ENCODE measurements at places on chromosomes 3 and 15. TPM values are rescaled to one million over a fixed set of nuclear protein-coding genes. Genes with fewer than 3 reads are reported as not detected.

The ESYT3 gene
- total RNA-seq: 6.4 TPM

The NDUFB5 gene
- total RNA-seq: 128 TPM

The NANOGP8 gene
- total RNA-seq: not detected

The TUBGCP4 gene
- 25.3 TPM for total RNA-seq

The FAN1 gene
- 10.2 TPM for total RNA-seq

The IGSF10 gene
- 0.55 TPM for total RNA-seq

The CLDN1 gene
- total RNA-seq: 25.9 TPM

The CSTA gene
- total RNA-seq: 16.8 TPM

The CYP19A1 gene
- not detected for total RNA-seq

DNA sequence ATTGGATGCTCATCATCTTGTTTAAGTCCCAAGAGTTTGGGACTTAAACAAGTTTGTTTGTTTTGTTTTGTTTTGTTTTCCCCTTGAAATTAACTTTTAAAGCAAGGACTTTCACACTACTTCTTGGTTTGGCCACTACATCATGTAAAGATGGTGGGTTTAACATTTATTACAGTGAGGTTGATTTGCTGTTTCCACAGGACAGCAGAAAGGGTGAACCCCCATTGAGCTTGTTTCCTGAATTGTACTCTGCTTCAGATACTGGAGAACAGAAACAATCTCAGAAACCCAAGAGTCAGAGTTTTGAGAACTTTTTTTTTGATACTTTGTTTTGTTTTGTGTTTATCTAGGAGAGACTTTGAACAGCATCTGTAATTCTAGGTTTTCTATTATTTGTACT is 6.7 kb downstream of the POU1F1 start:
- DNase-seq: no peak

DNA sequence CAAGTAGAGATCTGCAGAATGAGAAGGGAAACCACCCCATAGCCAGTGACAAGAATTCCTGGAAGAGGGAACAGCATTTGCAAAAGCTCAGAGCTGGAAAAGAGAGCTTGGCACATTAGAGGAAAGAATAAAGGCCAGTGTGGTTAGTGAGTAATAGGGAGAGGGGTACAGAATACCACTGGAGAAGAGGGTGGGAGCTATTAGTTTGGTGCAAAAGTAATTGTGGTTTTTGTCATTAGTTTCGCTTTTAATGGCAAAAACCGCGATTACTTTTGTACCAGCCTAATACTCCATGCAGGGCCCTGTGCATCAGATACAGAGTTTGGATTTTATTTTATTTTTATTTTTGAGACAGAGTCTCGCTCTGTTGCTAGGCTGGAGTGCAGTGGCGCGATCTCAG is 9.8 kb downstream of the SLC24A1 start:
- no peak for DNase-seq

- no peak for DNase-seq
Observed at GRCh38 chr3:88117683-88118082, 32.1 kb upstream of the C3orf38 start.

DNA sequence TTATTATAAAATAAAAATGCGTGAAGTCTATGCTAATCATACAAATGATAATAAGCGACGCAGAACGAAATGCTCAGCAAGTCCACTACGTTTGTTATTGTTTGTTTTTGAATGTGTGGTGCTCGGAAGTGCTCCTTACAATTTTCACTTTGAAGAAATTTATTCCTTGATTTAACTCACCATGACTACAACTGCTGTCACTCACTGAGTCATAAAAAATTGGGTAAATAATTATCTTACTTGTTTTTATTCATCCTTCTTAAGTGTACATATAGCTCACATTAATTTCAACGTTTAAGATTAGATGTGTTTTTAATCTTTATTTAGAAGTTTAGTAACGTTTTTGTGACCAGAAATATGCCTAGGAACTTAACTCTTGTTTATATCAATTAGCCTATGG is 66.7 kb upstream of the NANOGP8 start:
- no peak for DNase-seq

GRCh38 chr3:84125201-84125721 is 833.5 kb upstream of the CADM2 start:
- DNase-seq: no peak

- DNase-seq: no peak
Observed at GRCh38 chr3:158205994-158206393, 96.1 kb downstream of the RSRC1 start.

- DNase-seq: no peak
Observed at GRCh38 chr3:124032311-124032880, 40.5 kb upstream of the ROPN1 start.

DNA sequence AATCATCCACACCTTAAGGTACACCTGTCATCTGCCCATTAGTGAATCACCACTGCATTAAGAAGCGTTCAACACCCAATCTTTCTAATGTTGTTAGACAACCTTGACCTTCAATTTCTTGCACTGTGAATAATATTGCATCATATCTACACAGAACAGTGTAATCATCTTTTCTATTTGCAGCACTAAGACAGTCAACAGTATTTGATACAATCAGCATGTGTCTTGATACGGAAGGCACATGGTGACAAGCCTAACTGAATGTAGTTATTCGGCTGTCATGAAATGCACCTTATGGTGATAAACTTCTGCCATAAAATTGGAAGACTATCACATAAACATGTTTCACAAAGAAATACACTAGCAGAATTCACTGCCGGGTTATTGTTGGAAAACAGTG is 253.9 kb upstream of the THRB start:
- no peak for DNase-seq

- no peak for DNase-seq
Observed at GRCh38 chr3:114379266-114379665, 85.4 kb downstream of the TIGIT start.

DNA sequence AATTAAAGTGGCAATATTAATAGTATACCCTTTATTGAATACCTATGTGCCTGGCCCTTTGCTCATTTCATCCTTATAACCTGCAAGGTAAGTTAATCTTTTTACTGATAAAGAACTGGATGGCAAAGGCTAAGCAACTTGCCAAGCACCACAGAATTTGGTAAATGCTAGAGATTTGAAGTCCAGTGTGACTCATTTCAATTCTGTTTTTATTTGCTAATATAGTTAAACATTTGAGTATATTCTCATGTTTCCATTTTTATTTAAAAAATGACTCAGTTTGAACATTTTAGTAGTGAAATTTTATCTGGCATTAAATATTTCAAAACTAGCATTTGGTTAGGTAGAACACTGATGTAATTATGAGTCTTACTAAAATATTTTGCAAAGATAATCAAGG is 11.3 kb downstream of the PFN2 start:
- no peak for DNase-seq

DNA sequence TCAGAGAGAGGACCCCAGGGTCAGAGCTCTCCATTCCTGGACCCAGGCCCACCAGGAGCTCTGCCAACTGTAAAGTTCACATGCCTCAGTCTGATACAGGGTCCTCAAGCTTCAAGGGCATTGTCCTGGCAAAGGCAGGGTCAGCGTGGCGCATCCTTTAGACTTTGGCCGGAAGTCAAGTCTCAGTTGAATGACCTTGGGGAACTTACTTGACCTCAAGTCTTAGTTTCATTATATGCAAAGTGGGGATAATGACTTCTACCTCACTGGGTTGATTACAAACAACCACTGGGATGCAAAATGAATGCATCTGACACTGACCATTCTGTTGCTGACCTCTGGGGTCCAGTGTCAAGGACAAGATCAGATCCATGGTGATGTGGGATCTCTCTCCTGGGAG is 70.6 kb upstream of the CTSH start:
- DNase-seq: no peak

- no peak for DNase-seq
Observed at GRCh38 chr15:77402740-77403379, 17.0 kb downstream of the PEAK1 start.

GRCh38 chr3:108099679-108100428 is 9.0 kb upstream of the CD47 start:
- DNase-seq: no peak

DNA sequence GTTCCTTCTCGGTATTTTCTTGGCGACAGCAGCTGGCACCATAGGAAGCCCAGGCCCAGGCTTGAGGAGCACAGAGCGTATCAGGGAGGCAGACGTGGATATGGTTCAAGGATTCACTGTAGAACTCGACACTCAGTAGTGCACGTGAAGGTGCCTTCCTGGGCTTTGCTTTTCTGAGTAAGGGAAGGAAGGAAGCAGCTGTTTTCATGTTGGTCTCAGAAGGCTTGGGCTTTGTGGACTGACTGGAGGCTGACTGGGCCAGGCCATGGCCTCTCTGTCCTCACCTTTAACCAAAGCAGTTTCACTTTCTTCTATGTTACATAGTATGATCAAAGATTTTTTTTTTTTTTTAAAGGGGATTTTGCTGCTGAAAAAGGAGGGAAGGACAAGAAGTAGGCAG is 6.9 kb upstream of the GHRL start:
- no peak for DNase-seq

- no peak for DNase-seq
Observed at GRCh38 chr15:47887241-47887800, 170.0 kb downstream of the SEMA6D start.

DNA sequence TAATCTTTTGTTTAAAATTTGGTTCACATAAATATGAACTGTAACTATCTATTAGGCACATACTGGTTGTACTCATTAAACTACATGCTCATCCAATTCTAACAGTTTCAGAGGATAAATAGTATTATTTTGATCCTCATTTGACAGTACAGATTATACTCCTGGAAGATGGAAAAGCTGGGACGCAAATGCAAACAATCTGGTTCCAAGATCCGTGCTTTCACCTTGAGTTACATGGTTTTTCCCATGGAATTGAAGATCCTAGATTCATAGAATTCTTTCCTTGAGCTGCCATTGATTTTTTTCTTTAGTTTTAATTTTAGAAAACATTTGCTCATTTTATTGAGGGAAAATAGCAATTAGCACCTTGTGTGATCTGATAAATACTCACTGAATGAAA is 285.8 kb downstream of the ROBO2 start:
- no peak for DNase-seq

DNA sequence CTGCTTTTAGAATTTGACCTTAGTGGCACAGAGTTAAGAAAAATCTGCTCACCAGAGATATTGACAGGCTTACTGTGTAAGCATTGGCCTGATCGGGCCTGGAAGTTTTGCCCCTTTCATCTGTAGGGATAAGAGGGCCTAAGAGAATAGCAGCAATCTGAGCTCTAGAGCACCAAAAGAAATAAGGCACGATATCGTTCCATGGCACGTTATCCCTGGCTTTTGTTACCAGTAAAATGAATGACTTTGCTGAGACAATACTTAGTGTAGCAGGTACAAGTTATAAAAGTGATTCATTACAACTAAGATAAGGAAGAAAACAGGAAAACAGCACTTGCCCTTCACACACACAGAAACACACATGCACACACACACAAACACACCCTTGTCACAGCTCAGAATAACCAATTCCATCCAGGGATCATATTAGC is 5.0 kb downstream of the THBS1 start:
- DNase-seq: no peak

- DNase-seq: no peak
Observed at GRCh38 chr3:71285086-71285485, 298.4 kb downstream of the FOXP1 start.

DNA sequence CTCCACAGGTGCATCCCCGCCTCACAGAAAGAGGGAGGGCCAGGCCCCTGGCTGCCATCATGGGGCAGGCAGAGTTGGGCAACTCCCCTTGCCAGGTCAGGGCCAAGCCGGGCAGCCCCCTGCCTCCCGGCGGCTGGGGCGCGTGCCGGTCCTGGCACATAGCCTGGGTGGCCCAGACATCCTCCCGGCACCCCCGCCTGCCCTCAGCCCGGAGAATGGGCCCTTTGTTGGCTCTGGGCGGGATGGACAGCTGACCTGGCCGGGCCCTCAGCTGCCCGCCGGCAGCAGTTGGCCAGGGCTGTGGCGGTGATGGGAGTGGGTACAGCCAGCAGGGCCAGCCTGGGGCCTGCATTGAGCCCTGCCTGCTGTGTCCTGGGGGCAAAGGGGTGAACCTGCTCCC is 16.5 kb downstream of the PLXNA1 start:
- DNase-seq: no peak

GRCh38 chr3:41029356-41029755 is 169.9 kb upstream of the CTNNB1 start:
- DNase-seq: no peak

DNA sequence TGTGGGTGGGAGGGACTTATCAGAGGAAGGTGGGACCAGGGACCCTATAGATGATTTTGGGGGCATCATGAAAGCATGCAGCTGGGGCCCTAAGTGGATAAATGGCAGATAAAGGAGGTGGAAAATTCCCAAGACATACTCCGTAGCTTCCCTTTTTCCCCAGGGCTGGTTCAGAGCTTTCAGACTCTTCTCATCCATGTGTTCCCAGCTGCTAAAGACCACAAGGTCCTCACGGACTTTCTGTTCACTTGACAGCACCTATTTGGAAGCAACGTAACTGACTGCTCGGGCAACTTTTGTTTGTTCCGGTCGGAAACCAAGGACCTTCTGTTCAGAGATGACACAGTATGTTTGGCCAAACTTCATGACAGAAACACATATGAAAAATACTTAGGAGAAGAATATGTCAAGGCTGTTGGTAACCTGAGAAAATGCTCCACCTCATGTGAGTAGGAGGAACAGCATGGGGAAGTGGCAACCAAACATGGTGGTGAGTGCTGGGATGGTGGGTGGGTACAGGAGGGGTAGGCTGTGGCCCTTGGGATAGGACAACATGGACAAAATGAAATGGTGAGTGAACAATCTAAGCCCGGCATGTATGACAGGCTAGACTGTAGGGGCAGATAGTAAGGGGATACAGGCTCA is 28.7 kb upstream of the SRPRB start:
- no peak for DNase-seq

GRCh38 chr3:187932530-187932929 is 187.3 kb upstream of the BCL6 start:
- no peak for DNase-seq

- no peak for DNase-seq
Observed at GRCh38 chr3:43523454-43524053, 98.3 kb downstream of the ANO10 start.

- DNase-seq: no peak
Observed at GRCh38 chr15:57872281-57873030, 165.9 kb downstream of the POLR2M start.

DNA sequence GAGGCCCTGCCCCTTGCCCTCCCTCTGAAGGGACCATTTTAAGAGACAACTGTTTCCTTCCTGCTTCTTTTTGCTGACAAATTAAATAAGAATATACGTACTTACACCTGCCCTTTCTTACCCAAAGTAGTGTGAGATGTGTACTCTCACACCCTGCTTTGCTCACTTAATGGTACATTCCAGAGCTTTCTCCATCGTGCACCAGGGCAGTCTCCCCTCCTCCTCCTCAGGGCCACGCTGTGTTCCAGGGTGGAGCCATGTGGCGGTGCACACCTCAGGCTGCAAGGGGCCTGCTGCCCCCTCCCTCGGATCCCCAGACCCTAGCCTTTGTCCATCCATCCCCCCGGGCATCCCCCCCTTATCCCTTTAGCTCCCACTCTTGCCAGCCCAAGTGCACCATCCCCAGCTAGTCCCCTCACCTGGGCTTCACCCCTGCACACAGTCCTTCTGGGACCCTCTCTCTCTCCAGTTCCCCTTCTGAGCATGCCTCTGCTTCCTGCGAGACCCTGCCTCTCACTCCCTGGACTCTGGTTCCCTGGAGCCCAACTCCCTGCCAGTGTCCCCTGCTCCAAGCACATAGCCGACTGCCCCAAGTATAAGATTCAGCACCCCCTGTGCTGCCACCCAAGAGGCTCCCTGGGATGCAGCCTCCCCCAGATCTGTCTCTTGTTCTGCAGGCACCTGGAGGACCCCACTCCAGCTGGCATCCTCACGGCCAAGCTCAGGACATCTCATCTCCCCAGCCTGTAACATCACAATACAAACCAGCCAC is 89.5 kb upstream of the IQSEC1 start:
- DNase-seq: no peak
